ENCODE measurements at places on chromosomes 6 and 20.

GRCh38 chr20:10078403-10078802 lies 43.6 kb downstream of the ANKEF1 start:
- no peak for DNase-seq

DNA sequence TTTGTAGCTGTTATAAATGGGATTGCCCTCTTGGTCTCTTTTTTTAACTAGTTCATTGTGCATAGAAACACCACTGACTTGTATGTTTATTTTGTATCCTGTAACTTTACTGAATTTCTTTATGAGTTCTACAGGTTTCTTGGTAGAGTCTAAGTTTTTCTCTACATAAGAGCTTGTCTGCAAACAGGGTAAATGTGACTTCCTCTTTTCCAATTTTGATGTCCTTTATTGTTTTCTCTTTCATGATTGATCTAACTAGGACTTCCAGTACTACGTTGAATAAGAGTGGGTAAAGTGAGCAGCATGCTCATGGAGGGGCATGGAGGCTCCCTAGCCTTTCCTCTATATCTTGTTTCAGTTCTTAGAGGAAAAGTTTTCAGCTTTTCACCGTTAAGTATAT lies 3.0 kb upstream of the WFDC10A start:
- no peak for DNase-seq

GRCh38 chr6:16524380-16524707 lies 236.9 kb downstream of the ATXN1 start:
- DNase-seq = no peak

- no peak for DNase-seq
Measured at GRCh38 chr6:130796313-130796905, 30.8 kb upstream of the SMLR1 start.

GRCh38 chr20:53707371-53708055 lies 113.9 kb upstream of the ZNF217 start:
- no peak for DNase-seq

- DNase-seq = no peak
Measured at GRCh38 chr6:151436802-151437201, 15.1 kb downstream of the RMND1 start.

DNA sequence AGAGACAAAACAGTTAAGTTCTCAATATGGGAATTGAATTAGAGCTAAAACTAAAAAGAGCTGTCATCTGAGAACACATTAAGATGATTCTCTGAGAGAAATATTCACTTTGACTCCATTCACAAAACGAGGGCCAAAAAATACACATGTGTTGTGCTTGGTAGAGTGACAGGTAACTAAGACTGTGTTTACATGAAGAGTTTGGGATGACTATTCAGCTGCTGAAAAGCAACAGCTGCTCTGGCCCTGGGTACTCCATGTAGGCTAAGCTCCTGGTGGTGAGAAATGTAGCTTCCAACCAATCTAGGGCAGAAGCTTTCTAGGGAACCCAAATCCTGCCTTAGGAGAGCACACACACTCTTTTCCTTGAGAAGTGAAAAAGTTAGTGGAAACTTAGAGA lies 184.5 kb downstream of the COL21A1 start:
- DNase-seq = no peak

DNA sequence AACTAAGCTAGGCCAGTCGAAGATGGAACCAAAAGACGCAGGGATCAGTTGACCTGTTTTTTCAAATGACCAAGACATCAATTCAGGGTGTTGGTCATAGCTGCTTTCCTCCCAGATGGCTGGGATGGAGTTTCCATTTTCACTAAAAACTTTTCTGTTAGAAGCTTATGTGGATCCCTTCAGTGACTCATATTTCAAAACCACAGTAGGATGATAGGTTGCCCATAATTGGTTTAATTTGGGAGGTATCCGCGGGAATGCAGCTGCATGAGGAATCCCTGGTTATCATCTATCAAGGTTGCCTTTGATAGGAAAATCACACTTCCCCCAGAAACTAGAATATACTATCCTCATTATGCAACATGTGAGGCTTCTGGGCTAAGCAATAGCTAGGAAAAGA lies 150.9 kb upstream of the MLIP start:
- peak; percentile 17 for DNase-seq

GRCh38 chr6:106763361-106763760 lies 134.0 kb downstream of the QRSL1 start:
- no peak for DNase-seq

DNA sequence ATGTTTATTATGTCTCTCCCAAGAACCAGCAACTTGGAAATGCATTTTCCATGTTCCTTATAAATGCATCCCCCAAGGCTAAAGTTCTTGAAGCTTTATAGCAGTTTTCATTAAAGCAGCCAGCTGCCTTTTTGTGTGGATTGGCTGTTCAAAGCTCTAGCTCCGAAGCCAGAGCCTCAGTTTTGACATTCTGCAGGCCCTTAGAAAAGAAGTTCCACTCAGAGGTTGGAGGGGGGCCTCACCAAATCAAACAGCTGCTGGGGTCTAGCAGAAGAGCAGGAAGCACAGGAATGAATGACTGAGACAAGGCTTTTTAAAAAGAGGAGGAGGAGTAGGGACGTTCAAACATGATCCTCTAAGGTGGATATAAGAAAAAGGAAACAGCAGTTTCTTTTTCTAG lies 4.2 kb upstream of the POU3F2 start:
- no peak for DNase-seq

Data from head of caudate nucleus (tissue), 42 donors.